Calu3 (cell line): ENCODE measurements at places on chromosomes 13 and 19. TPM values are rescaled to one million over a fixed set of nuclear protein-coding genes. Genes with fewer than 3 reads are reported as not detected.

DNA sequence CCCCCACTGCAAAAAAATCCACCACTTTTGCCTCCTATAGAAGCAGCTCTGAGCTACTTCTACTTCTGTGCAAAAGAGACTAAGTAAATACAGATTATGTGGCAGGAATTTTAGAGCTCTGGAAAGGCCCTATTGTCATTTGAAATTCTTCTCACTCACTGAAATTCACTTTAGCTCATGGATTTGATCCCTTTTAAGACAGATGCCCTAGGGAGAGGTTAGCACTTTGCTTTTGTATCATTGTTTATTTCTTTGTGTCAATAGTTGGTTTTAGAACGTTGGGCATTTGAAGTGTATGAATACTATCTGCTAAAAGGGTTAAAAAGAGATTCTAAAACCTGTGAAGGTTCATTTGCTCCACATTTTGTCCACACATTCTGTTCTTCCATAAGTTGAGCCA lies 528.7 kb downstream of the GPC6 start:
- H3K4me3 ChIP-seq = no peak overlapping the region
- H3K27me3 ChIP-seq = no peaks in the 10 kb centered on the region
- no peak for DNase-seq
- no peak overlapping the region for H3K27ac ChIP-seq

DNA sequence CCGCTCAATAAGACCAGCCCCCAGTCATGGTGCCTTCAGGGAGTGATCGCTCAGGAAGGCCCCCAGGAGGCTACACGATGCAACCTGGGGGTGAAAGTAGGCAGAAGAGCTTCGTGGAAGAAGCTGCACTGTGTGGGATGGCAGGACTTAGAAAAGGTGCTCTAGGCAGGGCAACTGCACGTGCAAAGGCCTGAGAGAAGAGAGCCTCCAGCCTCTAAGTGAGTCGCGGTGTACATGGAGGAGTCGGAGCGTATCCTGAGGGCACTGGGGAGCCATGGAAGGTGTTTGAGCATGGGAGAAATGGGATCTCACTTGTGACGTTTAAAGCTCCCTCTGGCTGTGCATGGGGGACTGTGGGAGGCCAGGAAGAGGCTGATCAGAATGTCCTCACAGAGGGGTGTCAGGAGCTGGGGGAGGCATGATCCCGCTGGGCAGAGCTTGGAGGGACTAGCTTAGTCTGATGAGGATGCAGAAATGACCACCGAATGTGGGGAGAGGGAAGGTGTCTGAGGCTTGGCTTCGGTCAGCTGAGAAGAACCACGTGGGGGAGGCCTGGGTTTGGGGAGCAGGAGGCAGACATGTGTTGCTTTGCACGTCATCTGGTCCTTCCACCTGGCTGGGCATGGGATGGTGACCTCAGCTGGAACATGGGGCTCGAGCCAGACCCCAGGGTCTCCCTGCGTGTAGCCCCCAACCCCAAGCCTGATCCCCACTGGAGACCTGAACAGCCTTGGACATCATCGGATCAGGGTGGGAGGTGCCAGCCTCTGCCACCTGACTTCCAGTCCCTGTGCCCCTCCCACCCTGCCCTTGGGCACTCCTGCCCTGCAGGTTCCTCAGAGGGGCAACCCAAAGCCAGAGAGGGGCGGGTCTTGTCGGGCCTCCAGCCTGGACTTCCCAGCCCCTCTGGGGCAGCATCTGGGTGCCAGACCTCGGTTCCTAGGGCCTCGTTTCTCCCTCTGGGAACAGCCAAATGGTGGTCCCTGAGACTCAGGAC lies 1.1 kb downstream of the APC2 start:
- no peaks in the 10 kb centered on the region for H3K4me1 ChIP-seq
- peaks cover 23% of the 10 kb centered on the region for H3K36me3 ChIP-seq
- H3K4me3 ChIP-seq = no peak overlapping the region
- H3K27me3 ChIP-seq = peaks cover 91% of the 10 kb centered on the region
- H3K27ac ChIP-seq = no peak overlapping the region

DNA sequence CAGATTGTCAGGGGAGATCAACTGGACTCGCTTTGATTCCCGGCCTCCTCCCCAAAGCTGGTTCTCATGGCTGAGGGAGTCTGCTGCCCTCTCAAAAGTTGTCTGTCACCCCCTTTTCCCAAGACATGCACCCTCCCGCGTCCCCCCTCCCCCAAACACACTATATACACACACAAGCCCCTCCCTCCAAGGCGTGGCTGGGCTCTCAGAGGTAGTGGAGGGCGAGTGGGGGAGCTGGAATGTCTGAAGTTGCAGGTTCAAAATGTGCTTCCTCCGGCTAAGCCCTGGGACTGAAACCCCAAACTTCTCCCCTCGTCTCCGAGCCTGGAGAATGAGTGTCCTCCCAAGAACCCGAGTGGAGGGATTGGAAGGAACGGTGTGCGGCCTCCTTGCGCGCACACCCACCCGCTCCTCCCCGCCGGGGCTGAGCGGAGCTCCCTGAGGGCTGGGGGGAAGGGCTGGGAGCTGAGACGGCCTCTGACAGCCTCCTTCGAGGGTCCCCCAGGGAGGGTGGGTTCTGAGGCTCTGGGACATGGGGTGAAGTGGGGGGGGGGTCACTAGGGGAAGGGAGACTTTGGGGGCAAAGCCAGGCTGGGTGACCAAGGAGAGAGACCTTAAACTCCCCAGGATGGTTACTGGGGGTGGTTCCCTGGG lies 9.9 kb upstream of the MEIS3 start:
- peak overlapping the region; percentile 57 for H3K4me3 ChIP-seq
- peaks cover 44% of the 10 kb centered on the region for H3K27me3 ChIP-seq
- no peak overlapping the region for H3K27ac ChIP-seq

- no peak for DNase-seq
- peaks cover 10% of the 10 kb centered on the region for H3K27me3 ChIP-seq
- H3K36me3 ChIP-seq = no peaks in the 10 kb centered on the region
- H3K4me3 ChIP-seq = no peak overlapping the region
Measured at GRCh38 chr19:30144242-30144758, 202.3 kb downstream of the URI1 start.

Gene PLK5
- total RNA-seq = not detected in 2 replicates

- no peaks in the 10 kb centered on the region for H3K4me1 ChIP-seq
- DNase-seq = no peak
- no peak overlapping the region for H3K4me3 ChIP-seq
- H3K27me3 ChIP-seq = no peaks in the 10 kb centered on the region
- H3K36me3 ChIP-seq = no peaks in the 10 kb centered on the region
- no peak overlapping the region for H3K27ac ChIP-seq
Measured at GRCh38 chr13:73865027-73865426, 269.2 kb downstream of the KLF12 start.

- peaks cover 5% of the 10 kb centered on the region for H3K36me3 ChIP-seq
- H3K4me1 ChIP-seq = peaks cover 7% of the 10 kb centered on the region
- no peak overlapping the region for H3K4me3 ChIP-seq
- no peak for DNase-seq
Measured at GRCh38 chr13:77056382-77056781, 29.4 kb upstream of the FBXL3 start.

DNA sequence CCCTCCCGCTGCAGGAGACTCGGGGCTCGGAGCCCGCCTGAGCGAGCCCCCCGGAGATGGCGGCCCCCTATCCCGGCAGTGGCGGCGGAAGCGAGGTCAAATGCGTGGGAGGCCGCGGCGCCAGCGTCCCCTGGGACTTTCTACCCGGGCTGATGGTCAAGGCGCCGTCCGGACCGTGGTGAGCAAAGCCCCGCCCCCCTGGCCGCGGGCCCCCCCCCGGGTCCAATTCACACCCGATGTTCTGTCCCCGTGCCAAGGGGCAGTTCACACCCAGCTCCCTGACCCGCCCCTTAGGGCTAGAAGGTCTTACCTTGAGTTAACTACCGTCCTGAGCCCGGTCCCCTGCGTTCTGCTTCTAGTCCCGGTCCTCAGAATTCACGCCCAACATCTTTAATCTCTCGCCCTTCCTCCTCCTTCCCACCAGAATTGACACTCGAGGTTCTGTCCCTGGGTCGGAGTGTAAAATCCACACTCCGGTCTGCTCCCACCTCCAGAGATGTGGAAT lies 1.4 kb downstream of the NPAS1 start:
- H3K4me3 ChIP-seq = peak overlapping the region; percentile 63
- H3K4me1 ChIP-seq = no peaks in the 10 kb centered on the region
- no peak for DNase-seq
- H3K27ac ChIP-seq = no peak overlapping the region

DNA sequence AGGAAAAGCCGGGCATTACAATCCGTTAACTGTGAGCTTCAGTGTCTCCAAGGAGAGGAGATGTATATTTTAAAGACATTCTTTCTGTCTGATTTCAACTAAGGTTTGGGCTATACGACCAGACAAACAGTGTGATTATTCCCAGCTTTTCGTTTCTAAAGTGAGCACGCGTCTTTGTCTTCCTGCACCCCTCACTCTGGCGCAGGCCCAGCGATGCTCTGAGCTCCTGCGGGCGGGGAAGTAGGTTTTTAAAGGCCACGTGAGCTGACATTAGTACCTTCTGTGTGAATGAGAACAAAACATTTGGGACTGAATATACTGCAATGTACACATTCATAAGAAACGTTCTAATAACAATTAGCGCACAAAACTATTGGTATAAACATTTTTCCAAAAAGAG lies 15.3 kb upstream of the RANBP3 start:
- no peaks in the 10 kb centered on the region for H3K4me1 ChIP-seq
- peaks cover 6% of the 10 kb centered on the region for H3K36me3 ChIP-seq
- H3K27ac ChIP-seq = no peak overlapping the region
- H3K4me3 ChIP-seq = no peak overlapping the region
- no peak for DNase-seq

DNA sequence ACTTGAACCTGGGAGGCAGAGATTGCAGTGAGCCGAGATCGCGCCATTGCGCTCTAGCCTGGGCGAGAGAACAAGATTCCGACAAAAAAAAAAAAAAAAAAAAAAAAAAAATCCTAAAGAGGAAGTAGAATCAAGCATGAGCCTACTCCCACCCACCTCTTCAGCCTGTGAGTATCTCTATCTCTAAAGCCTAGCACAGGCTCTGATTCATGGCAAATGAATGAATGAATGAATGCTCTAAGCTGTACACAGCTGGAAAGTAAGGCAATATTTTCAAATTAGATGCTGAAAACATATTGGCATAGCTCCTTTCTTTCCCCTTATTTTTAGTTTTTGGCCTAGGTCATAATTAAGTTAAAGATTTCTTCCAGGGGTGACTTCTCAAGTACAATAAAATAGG lies 35.7 kb upstream of the FAM216B start:
- H3K27me3 ChIP-seq = peaks cover 18% of the 10 kb centered on the region
- DNase-seq = no peak
- H3K36me3 ChIP-seq = no peaks in the 10 kb centered on the region
- H3K27ac ChIP-seq = no peak overlapping the region
- peaks cover 11% of the 10 kb centered on the region for H3K4me1 ChIP-seq

Gene TINCR
- 0.27 and 0.40 TPM in 2 replicates for total RNA-seq

Gene NALCN
- 2.0 and 2.8 TPM in 2 replicates for total RNA-seq

- no peaks in the 10 kb centered on the region for H3K4me1 ChIP-seq
- H3K4me3 ChIP-seq = no peak overlapping the region
- no peaks in the 10 kb centered on the region for H3K27me3 ChIP-seq
- H3K27ac ChIP-seq = no peak overlapping the region
Measured at GRCh38 chr13:65914716-65915115, 1315.4 kb downstream of the PCDH9 start.

Gene HSPB6
- 0.71 and 0.93 TPM in 2 replicates for total RNA-seq

Gene ZNF235
- 8.1 and 8.5 TPM in 2 replicates for total RNA-seq
